Effector memory CD8-positive, alpha-beta T cell (primary cell): ENCODE measurements at places on chromosomes 1 and 21.

- DNase-seq = no peak
Measured at GRCh38 chr1:183003203-183003602, 20.0 kb upstream of the LAMC1 start.

DNA sequence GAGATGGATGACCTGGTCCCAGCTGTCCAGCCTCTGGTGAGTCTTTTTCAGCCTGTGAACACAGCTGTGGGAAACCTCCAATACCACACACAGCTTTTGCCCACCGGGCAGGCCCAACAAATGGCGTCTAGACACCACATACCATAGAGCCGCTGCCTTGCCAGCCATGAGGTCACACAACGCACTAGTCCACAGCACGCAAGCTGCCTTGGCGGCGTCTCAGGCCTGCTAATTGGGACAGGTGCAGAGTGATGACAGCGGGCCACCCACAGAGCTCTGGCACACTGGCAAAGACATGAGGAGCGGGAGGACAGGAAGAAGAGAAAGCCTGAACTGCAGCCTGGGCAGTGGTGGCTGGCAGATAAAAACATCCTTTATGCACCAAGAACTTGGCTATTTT lies 125.5 kb downstream of the ADAMTS1 start:
- no peak for DNase-seq

DNA sequence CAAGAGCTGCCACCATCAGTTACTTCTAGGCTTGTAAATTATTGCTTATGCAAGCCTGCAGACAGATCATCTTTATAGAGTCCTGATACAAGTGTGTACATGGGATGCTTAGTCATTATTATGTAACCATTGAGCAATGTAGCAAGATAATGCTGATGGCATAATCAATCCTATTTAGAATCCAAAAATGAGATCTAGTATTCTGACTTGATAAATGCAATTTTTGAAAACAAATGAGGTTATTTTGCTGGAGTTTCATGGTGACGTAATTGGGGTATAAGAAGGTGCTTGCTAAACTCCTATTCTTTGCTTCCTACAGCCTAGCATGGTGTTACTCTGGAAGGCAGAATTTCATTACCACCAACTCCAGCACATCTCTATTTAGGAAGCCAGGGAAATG lies 801.7 kb upstream of the PRMT6 start:
- no peak for DNase-seq

DNA sequence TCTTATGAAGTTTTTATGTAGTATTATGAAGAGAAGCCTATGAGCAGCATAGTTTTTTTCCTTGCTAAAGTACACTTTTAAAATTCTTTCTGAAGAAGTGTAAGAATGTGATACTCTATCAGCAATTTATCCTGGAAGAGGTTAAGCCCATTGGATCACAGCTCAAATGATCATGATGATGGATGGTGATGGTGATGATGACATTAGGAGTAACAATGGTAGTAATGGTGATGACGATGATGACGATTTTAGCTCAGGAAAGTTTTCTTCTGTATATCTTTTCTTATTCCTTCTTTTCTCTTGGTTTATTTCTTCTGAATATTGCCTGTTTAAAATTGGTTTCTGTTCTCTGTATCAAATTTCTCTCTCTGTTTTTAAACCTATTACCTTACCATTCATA lies 262.9 kb upstream of the DUSP10 start:
- DNase-seq = no peak

- DNase-seq = peak; percentile 9
Measured at GRCh38 chr1:37481289-37482003, 7.1 kb downstream of the ZC3H12A start.

DNA sequence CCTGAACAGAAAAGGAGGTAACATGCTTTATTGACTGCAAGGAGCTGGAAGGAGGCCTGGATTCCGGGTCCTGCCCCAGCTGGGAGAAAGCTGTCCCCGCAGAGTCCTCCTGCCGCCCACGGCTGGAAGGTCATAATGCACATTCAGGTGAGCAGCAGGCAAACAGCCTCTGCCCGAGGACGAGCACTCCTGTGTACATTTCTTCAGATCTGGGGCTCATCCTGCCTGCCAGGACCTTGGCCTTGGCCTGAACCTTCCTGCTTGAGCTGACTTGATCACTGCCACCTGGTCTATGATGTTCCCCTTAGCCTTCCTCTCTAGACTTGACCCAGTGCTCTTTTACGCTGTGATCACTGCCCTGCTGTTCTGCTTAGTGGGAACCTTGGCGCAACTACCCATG lies 17.9 kb upstream of the ZNF436 start:
- no peak for DNase-seq

DNA sequence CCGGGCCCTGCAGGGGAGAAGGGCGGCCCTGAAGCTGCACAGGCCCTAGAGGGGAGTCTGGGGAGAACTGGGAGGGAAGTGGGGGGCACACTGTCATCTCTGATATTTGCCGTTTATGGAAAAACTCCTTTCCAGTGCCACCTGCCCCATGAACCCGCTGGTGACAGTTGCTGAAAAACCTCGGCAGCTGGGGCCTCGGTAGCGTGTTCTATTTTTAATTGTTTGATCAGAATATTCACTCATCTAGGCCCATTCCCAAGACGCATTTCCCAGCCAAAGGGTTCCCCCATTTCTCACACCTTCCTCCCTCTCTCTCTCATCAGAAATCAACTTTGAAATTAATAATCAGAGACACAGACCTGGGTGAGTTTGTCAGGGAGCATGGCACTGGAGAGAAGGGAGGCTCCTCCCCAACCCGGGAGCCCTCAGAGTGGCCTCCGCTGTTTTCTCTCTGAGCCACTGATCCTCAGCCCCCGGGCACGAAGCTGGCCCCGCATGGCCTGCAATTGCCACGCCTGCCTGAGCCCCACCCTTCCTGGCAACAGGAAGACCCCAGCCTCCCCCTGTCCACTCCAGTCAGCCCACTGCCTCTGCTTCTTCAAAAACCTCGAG lies 111.1 kb downstream of the CASZ1 start:
- no peak for DNase-seq

DNA sequence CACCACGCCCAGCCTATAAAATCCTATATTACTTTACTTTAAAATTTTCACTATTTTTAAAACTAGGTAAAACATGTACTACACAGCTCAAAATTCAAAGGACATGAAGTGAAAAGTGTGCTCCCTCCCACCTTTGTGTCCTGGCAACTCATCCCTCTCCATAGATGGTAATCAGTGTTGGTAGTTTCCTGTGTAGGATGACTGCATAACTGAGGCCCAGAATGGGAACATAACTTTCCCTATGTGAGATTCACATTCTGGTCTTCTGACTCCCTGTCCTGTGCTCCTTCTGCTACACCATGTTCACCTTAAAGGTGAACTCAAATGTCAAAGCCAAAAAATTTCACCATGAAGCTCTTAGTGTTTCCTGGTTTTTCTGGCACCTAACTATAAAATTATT lies 39.3 kb downstream of the XKR8 start:
- no peak for DNase-seq

DNA sequence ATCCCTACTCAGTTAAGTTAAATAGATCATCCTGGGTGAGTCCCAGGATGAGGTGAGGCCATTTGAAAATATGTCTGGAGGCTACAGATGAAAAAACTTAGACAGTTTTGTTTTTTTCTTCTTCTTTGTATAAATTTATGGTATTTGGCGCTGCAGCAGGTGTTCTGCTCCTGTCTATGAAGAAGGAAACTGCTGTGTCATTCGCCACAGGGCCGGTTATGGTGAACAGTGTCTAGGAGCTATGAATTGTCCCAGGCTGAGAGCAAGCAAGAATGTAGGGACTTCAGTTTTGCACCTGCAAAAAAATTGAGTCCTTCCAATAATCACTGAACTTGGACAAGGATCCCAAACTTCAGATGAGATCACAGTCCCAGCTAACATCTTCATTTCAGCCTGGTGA lies 674.3 kb upstream of the RGS18 start:
- no peak for DNase-seq

GRCh38 chr1:63069214-63069613 lies 253.2 kb upstream of the FOXD3 start:
- DNase-seq = no peak

GRCh38 chr1:209402697-209403096 lies 180.8 kb upstream of the CAMK1G start:
- no peak for DNase-seq
